ENCODE measurements at places on chromosomes 1 and 21. TPM values are rescaled to one million over a fixed set of nuclear protein-coding genes. Genes with fewer than 3 reads are reported as not detected.

Gene CTNNBIP1
- 5.9 TPM for total RNA-seq

- DNase-seq = no peak
- H3K36me3 ChIP-seq = no peaks in the 10 kb centered on the region
- no peak overlapping the region for H3K4me3 ChIP-seq
- H3K27me3 ChIP-seq = peaks cover 2% of the 10 kb centered on the region
Measured at GRCh38 chr1:217718873-217719272, 87.7 kb downstream of the SPATA17 start.

- H3K36me3 ChIP-seq = peaks cover 15% of the 10 kb centered on the region
- H3K27me3 ChIP-seq = no peaks in the 10 kb centered on the region
- no peak overlapping the region for H3K4me3 ChIP-seq
- peaks cover 92% of the 10 kb centered on the region for H3K4me1 ChIP-seq
- no peak for DNase-seq
Measured at GRCh38 chr1:235878082-235878811, 11.5 kb upstream of the LYST start.

GRCh38 chr21:31236528-31236927 is 107.5 kb downstream of the TIAM1 start:
- H3K4me1 ChIP-seq = peaks cover 35% of the 10 kb centered on the region
- no peak overlapping the region for H3K27ac ChIP-seq
- peaks cover 49% of the 10 kb centered on the region for H3K36me3 ChIP-seq
- no peak for DNase-seq
- no peak overlapping the region for H3K4me3 ChIP-seq

DNA sequence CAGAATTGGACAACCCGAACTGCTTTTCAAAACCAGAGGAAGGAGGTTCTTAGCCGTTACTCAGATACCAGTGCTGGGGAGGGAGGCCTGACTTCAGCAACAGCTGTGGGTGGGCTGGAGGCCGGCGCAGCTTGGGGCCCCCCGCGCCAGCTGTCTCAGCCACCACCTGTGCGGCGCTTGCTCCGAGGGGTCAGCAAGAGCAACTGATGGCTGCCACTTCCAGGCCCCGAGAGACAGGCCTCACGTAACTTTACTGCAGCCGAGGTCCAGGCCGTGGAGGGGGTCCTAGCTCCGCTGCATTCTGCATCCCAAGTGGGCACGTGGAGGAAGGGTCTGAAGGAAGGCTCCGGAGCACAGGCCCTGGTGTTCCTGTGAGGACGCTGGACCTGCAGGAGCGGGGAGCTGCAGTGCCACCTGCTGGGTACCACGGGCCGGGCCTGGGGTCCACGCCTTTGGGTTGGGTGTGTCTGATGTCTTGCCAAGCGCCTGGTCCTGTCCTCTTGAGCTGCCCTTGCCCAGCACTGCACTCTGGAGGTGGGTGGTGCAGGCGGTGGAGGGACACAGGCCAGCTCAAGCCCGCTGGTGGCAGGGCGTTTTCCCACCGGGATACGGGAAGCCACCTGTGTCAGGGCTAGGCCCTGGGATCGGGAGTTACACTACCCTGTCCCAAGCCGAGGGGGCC is 9.8 kb downstream of the THAP3 start:
- H3K27ac ChIP-seq = no peak overlapping the region
- H3K4me1 ChIP-seq = no peaks in the 10 kb centered on the region
- peaks cover 24% of the 10 kb centered on the region for H3K36me3 ChIP-seq
- no peaks in the 10 kb centered on the region for H3K27me3 ChIP-seq
- DNase-seq = no peak

Measured in activated T-helper 1 cell treated with anti-CD3 and anti-CD28 coated beads, Interleukin-12 subunit alpha, Interleukin-12 subunit beta, Interleukin-2, Interleukin-4 antibody, amounts not matched to agents 30 ng/mL and 10 ng/mL and 1 ng/mL, durations not matched to agents 14 hours and 24 hours and 36 hours (primary cell).